ENCODE measurements at places on chromosomes 16 and 17.
A peak's percentile ranks its signal among the peaks of the same experiment; 100 is the strongest.

- no peak for DNase-seq
Observed at GRCh38 chr17:6641247-6641863, 495 bp downstream of the TXNDC17 start.

DNA sequence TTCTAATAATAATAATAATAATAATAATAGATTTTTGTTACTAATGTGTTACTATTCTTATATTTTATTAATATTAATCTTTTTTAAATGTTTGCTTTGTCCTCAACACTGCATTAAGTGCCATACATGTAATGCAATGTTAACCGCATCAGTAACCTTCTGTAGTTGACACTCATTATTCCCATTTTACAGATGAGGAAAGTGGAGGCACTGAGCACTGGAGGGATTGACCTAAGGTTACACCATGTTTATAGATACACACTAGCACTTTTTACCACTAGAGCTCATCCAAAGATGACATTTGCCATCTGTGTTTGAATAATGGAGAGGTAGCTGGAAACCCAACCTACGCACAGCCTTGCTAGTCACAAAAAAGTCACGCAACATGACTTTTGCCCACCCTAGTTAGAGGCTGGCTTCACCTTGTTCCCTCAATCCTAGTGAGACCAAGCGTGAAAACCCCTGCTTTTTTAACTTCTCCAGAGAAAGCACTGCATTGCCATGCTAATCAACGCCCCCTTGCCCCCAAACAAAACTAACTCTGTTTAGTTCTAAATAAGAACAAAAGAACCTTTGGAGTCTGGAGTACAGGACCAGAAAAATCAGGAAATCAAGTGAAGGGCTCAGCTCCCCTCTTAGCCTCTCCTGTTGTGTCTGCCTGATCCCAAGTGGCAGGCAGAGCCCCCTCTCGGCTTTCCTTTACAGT is 2.3 kb downstream of the ARSG start:
- no peak for DNase-seq

DNA sequence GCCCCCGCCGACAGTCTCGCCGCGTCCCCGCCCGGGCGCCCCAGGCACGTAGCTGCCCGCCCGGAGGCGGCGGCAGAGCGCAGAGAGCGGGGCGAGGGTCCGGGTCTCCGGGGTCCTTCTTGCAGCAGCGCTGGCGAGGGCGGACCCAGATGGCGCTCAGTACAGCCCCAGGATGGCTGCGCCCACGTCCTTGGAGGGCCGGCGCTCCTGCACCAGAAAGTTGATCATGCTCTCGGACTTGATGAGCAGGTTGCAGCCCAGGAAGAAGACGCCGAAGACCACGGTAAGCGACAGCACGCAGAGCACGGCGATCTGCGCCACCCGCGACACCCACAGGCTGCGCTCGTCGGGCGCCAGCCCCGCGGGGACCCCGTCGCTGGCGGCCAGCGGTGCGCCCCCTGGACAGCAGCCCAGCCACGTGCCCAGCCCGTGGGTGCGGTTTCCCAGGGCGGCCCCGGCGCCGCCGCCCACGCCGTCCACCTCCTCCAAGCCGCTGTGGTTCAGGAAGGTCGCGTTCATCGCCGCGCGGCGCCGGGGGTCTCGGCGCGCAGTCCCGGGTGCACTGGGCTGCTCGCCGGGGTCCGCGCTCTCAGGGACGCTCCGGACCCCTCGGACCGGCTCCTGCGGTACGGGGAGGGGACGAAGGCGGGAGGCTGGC is 435 bp downstream of the RPRML start:
- DNase-seq = no peak

GRCh38 chr17:79874329-79874981 is 35.2 kb upstream of the CBX4 start:
- peak; percentile 9 for DNase-seq

GRCh38 chr17:64005734-64006167 is 7.6 kb downstream of the PRR29 start:
- no peak for DNase-seq

DNA sequence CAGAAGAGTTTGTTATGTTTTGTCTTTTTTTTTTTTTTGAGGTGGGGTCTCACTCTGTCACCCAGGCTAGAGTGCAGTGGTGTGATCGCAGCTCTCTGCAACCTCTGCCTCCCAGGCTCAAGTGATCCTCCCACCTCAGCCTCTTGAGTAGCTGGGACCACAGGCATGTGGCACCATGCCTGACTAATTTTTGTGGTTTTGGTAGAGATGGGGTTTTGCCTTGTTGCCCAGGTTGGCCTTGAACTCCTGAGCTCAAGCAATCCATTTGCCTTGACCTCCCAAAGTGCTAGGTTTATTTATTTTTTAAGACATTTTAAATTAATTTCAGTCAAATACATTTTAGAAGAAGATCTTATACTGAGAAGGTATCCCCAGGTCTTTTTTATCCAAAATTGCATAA is 366.7 kb downstream of the KCNJ2 start:
- no peak for DNase-seq

DNA sequence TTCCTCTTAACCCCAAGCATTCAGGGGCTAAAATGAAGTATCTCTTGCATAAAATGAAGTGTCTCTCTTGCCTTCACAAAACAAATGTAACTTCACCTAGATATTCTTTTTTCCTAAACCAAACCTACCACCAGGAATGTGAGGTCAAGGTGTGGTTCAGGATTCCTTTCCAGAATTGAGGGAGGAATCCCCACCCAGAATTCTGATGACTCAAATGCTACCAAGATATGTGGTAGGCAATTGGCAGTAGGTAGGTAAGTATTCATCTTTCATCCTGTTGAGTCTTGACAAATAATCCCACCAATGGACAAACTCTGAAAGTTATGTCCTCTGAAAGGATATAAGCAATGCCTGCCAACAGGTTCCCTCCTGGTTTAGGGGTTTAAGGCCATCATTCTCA is 26.2 kb downstream of the TRIM16 start:
- no peak for DNase-seq

DNA sequence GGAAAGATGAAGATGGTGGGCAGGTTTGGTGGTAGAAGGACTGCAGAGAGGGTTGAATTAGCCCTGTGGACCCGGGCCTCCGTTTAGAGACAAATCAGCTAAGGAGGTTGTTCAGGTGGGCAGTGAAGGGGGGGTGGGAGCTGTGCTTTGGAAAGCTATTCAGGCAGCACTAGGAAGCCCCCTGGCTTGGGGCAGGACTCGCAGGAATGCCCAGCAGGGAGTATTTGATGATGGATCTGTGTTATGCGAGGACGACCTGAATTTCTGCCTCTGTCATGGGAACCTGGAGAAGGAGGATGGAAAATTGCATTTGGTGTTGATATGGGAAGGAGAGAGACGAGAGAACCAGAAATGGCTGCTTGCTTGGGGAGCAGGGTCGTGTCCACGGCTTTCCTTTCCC is 3.5 kb downstream of the SPDYE4 start:
- DNase-seq = no peak

- DNase-seq = no peak
Observed at GRCh38 chr16:85606904-85607303, 6.2 kb upstream of the GSE1 start.

- DNase-seq = no peak
Observed at GRCh38 chr16:3348547-3349167, 7.0 kb upstream of the OR2C1 start.

GRCh38 chr16:53913099-53913870 is 209.3 kb downstream of the FTO start:
- DNase-seq = no peak

DNA sequence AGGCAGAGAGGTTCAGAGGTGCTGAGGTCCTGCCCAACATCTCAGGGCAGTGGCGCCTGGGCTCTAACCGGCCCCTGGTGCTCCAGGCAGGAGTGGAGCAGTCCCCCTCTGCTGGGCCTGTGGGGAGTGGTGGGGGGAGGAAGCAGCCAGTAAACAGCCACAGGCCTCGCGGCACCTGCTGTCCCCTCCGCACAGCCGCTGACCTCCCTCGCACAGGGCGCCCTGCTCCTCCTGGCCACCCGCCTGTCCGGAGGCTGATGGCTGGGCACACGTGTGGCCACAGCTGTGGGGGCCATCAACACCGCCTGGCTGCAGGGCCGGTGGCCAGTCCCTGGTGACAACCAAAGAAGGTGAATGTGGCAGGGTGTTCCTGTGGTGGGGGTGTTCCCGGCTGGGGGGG is 36.8 kb upstream of the PABPN1L start:
- no peak for DNase-seq

GRCh38 chr16:11914210-11915113 is 1.3 kb downstream of the GSPT1 start:
- DNase-seq = peak; percentile 10

DNA sequence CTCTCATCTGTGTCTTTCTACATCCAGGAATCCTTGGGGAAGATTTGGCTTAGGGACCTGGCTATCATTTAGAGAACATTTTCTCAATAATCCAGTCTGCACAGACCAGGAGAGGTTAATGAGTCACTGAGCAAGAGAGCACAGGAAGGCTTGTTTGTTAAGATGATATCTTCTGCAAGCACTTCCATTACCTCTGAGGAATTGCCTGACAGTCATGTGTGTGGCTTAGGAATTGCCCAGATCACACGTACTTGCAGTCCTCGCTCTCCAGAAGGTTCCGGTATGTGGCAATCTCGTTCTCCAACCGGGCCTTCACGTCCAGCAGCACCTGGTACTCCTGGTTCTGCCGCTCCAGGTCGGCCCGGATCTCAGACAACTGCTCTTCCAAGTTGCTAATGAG is 3.3 kb downstream of the KRT37 start:
- no peak for DNase-seq

DNA sequence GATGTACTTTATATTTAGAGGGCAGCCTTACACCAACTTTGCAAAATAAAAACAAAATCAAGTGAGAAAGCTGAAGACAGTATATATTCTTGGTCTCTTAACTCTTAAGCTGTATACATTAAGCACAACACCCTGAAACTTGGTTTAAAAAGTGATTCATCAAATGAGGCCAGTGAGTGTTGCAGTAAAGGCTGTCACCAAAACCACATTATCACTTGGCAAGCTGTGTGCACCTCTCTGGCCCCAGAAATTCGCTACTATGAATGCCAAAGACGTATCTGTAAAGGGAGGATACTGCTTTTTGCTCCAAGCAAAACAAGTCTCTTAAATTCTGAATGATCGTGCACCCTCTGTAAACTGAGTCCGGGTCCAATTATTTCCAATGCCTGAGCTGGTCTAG is 163.9 kb downstream of the ZFHX3 start:
- no peak for DNase-seq

- no peak for DNase-seq
Observed at GRCh38 chr16:74113545-74113944, 183.1 kb upstream of the PSMD7 start.
